Fibroblast of skin of scalp (primary cell): ENCODE measurements at places on chromosomes 16 and 17.

GRCh38 chr16:67805718-67806427 lies 487 bp downstream of the RANBP10 start:
- no peak for DNase-seq

- peak; percentile 60 for DNase-seq
Observed at GRCh38 chr17:77831474-77832179, 126.9 kb upstream of the TNRC6C start.

DNA sequence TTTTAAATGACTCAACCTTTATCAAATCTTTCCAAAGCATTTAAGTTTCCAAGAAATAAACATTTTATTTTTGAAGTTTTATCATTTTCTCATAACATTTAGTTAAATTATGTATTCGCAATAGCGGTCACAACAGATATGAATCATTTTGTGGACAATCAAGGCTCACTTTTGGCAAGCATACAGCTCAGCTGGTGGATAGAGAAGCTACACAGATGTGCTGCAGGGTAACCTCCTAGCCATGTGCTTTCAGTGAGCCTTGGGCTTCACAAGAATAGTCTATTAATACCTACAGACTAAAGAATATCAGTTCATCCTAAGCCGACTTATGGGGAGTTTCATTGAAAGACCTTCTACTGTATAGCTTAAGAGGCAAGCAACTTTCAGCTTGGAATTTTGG lies 144.8 kb downstream of the MRTFB start:
- no peak for DNase-seq

- DNase-seq, result no peak
Observed at GRCh38 chr17:13384626-13385025, 217.1 kb downstream of the HS3ST3A1 start.

- DNase-seq, result peak; percentile 5
Observed at GRCh38 chr17:55420776-55421178, 858 bp downstream of the MMD start.

DNA sequence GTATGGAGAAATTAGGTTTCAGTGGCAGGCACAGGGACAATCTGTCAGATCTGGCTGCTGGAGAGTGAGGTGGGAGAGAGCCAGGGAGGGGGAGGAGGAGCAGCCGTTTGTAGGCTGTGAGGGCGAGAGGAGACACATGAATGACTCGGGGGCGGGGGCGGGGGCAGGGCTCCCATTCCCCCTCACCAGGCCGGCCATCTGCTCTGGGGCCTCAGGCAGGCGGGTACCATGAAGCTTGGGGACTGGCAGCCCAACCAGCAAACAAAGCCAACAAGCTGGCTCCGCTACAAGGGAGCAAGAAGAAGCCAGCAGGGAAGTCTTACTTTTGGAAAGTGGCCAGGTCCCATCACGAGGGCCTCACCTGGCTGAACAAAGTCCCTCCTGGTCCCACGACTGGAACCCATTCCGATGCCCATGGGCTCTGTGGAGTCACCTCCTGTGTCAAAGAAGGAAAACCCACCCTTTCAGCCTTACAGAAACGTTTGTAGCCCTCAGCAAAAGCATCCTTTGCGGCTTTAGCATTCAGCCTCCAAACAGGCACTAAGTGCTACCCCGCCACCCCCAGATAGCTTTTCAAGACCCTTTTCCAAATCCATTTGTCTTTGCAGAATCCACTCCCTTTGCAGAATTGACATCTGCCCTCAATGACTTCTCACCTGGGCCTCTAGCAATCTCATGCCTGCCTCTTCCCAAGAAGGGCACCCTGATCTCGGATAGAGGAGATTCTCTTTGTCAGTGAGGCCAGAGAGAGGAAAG lies 9.2 kb upstream of the SSTR2 start:
- DNase-seq, result no peak

GRCh38 chr17:78224231-78225087 lies 7.0 kb upstream of the TMEM235 start:
- no peak for DNase-seq

GRCh38 chr17:57806167-57806830 lies 43.5 kb downstream of the MRPS23 start:
- no peak for DNase-seq

DNA sequence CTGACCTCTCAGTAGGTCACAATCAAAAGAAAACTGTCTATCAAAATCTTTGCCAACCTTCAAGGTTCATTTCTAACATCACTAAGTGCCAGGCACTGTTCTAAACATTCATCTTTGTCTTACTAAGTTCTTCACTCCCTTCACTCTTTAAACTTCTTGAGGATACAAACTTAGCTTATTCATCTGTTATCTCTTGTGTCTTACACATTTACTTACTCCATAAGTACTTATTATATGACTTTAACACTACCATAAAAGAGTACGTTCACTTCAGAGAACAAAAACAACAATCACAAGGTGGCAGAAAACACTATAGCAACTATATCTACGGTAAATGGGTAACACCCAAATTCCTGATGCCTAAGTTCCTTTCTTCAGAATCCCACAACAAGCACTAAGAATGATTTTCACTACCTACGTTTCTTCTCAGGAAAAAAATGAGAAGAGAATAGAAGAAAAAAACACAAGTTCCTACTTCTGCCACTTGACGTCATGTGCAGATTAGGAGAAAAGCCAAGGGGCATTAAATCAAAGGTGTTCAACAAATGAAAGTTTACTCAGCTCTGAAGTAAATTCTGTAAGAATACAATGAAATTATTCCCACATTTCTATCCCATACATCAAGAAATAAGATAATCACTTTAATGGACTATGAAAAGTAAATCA lies 29.2 kb downstream of the KANSL1 start:
- no peak for DNase-seq

GRCh38 chr17:74920642-74921025 lies 2.4 kb downstream of the USH1G start:
- DNase-seq, result no peak

GRCh38 chr17:44005527-44006271 lies 1.3 kb downstream of the NAGS start:
- DNase-seq, result no peak

DNA sequence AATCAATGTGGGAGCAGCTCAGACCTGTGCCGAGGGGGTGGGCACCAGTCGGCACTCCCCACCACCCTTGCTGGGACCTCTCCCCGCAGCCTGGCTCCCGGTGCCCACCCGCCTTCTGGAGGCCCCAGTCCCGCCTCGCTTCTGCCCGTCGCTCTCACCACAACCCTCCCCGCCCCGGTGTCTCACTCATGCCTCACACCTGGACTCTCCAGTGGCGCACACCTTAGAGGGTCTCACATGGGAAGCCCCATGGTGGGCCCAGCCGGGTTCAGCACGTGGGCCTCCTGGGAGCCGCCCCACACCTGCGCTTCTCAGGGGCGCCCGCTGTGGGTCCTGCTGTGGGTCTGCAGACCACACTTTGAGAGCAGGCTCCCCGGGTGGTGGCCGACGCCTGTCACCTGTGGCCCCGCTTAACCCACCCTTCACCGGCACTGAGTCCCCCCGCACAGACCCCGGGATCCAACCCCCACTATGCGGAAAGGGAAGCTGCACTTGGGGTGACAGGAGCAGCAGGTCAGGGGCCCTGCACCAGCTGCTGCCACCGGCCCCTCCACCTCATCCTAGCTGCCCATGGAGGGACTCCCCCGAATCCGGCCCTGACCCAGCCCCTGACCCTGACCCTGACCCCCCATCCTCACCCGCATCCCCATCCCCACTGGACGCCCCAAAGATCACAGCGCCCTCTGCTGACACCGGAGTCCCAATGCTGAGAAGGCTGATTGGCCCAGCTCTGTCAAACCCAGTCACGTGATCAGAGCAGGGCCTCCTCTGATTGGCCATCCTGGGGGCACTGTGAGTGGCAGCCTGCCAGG lies 27.4 kb upstream of the SLC38A10 start:
- DNase-seq, result no peak

GRCh38 chr16:56311208-56312027 lies 113.9 kb downstream of the AMFR start:
- no peak for DNase-seq

GRCh38 chr16:48887646-48888210 lies 277.7 kb upstream of the N4BP1 start:
- DNase-seq, result no peak

- DNase-seq, result no peak
Observed at GRCh38 chr16:23947838-23948237, 112.1 kb downstream of the PRKCB start.

DNA sequence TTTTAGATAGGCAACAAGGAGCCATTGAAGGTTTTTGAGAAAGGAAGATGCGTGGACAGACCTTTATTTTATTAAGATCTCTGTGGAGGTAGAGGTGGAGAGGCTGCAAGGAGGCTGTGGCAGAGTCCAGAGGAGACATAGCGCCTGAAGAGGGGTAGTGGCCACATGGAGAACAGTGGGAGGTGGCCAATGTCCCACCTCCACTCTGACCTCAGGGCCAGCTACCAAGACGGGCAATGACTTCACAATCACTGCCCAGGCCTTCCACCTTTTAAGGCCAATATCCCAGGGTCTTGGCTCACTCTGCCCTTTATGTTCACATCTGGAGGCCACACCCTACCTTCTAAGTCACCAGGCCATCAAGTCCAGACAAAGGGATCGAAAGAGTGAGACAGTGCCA lies at the start of gene C16orf78:
Gene C16orf78 (plus strand): TSS at position 301 of the 400 bp plus-strand sequence. CDS start 136 bp downstream, outside the sequence.
- DNase-seq, result no peak

DNA sequence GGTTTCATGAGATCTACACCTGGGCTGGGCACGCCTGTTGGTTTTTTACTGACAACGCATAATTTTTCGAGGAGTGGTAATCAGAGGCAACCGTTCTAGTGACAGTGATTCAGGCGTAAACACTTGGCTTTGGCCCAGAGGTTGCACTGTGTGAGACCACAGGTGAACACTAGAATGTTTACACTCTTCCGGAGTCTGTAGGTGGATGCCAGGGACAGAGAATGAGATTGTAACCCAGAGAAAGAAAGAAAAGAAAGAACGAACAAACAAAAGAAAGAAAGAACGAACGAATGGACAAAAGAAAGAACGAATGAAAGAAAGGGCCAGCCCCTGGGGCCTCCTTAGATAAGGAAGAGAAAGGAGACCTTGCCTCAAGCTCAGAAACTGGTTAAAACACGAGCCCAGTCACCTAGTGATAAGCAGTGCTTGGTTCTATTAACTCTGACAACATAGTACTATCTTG lies 113.2 kb downstream of the PRKCB start:
- DNase-seq, result no peak

- peak; percentile 85 for DNase-seq
Observed at GRCh38 chr17:70307430-70308225, 138.3 kb downstream of the KCNJ2 start.

GRCh38 chr16:85437166-85438052 lies 175.7 kb upstream of the GSE1 start:
- DNase-seq, result peak; percentile 61

DNA sequence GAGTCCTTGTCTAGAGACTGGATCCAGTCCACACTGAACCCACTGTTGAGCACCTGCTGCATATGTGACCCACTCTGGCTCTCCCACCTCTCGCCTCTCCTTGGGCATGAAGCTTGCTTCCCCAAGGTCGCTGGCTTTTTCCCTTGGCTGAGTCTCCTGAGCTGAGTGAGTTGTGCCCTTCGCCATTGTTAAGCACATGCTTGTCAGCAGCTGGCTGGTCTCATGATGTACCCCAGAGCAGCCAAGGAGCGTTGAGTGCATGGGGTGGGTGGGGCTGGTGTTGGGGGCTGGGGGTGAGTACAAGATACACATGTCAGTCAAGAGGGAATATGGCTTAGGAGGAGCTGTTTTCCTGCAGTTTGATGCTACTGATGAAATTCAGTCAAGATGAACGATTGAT lies 165.6 kb downstream of the SNX29 start:
- DNase-seq, result no peak

GRCh38 chr16:72247821-72248253 lies 75.9 kb upstream of the PMFBP1 start:
- peak; percentile 53 for DNase-seq

GRCh38 chr17:11545002-11545401 lies 53.3 kb upstream of the DNAH9 start:
- DNase-seq, result no peak

DNA sequence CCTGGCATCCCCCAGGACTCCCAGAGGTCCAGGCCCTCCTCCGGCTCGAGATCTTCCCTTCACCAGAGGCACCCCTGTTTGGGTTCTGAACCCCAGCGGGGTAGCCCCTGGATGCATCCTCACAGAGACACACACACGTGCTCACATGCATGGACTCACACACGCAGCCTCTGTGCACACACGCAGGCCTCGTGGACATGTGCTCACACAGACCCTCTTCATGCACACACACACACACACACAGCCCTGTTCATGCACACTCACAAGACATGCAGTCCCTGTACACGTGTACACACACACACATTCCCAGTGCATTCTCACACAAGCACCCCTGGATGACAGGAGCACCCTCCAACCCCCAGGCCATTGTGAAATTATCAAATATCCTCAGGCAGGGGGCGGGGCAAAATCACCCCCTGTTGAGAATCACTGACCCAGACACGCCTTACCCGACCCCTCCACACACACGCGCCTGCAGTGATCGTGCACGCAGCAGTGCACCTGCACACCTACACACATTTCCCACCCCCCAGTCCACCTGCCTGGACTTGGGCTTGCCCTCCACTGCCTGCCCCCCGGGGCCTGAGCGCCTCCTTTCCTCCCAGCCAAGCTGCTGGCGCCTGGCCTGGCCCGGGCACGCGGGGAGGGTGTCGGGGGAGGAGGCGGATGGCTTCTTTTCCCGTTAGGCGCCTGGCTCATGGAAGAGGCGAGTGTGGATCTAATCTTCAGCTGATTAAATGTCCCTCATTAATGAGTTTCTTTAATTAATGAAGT lies 62.6 kb downstream of the ENGASE start:
- DNase-seq, result no peak

GRCh38 chr17:77375108-77375916 lies 234.5 kb downstream of the SEC14L1 start:
- no peak for DNase-seq
